ENCODE measurements at places on chromosomes 12 and 14. TPM values are rescaled to one million over a fixed set of nuclear protein-coding genes. Genes with fewer than 3 reads are reported as not detected.

DNA sequence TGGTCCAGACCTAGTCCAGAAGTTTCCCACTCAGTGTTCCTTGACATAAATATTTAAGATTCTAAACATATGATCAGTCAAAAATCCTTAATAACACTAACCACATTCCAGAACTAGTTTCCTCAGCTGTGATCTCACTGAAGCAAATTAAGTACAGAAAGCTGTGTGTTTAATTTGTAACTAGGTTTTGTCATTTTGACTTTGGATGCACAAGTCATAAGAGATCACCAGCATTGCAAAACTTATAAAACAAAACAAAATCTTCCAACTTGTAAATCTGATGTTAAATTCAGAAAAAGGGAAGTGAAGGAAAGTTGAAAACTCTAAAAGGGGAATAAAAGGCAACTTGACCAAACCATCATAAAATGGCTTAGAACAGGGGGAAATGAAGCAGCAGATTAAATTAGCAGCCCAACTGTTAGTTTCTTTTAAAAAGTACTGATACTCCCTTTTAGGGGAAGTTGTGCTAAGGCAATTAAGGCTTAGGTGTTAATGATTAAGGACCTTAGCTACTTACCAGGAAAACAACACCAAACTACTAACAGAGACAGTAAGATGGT lies 56.6 kb downstream of the SH2B3 start:
- H3K4me3 ChIP-seq: no peak overlapping the region
- H3K27me3 ChIP-seq: no peaks in the 10 kb centered on the region
- DNase-seq: no peak
- H3K4me1 ChIP-seq: no peaks in the 10 kb centered on the region

DNA sequence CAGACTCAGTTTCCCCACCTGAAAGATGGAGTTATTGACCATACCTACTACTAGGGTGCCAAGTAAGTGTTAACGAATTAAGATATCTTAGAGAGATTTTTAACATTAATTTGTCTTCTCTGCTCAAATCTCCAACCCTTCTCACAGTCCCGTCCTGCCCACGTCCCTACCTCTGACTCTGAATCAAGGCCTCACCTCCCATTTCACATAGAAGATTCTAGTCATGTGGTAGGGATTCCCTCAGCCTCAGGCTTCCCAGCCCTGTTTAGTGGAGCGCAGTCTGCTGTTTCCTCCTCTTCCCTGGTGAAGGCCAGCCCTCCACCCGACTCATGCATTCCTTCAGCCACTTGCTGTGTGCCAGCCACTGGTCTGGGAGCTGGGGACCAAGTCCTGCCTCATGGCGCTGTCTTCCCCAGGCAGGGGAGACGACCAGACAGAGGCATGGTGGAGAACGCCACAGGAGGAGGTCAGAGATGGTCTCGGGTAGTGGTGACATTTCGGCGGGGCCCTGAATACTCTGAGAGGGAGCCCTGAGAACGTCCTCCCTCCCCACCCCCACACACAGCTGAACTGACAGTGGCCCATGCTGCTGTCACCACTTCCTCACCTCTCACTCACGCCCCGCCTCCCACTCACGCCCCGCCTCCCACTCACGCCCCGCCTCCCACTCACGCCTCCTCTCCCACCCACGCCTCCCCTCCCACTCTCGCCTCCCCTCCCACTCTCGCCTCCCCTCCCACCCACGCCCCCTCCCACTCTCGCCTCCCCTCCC lies 38.8 kb downstream of the TMEM63C start:
- H3K27ac ChIP-seq: no peak overlapping the region
- no peaks in the 10 kb centered on the region for H3K36me3 ChIP-seq
- peaks cover 22% of the 10 kb centered on the region for H3K4me1 ChIP-seq
- H3K27me3 ChIP-seq: no peaks in the 10 kb centered on the region

GRCh38 chr14:97021571-97022168 lies 224.5 kb downstream of the VRK1 start:
- DNase-seq: no peak
- no peaks in the 10 kb centered on the region for H3K36me3 ChIP-seq
- no peak overlapping the region for H3K4me3 ChIP-seq
- peaks cover 15% of the 10 kb centered on the region for H3K27me3 ChIP-seq

GRCh38 chr14:69008421-69008884 lies 29.4 kb upstream of the ACTN1 start:
- H3K36me3 ChIP-seq: no peaks in the 10 kb centered on the region
- no peak for DNase-seq
- peaks cover 7% of the 10 kb centered on the region for H3K4me1 ChIP-seq
- H3K4me3 ChIP-seq: no peak overlapping the region
- H3K27me3 ChIP-seq: no peaks in the 10 kb centered on the region

- peaks cover 4% of the 10 kb centered on the region for H3K4me1 ChIP-seq
- H3K27ac ChIP-seq: no peak overlapping the region
- DNase-seq: no peak
- H3K4me3 ChIP-seq: no peak overlapping the region
These were observed 22.1 kb upstream of the SERPINA4 start for GRCh38 chr14:94539181-94539580.

GRCh38 chr14:100669468-100669867 lies 57.2 kb upstream of the DLK1 start:
- H3K27ac ChIP-seq: no peak overlapping the region
- no peaks in the 10 kb centered on the region for H3K27me3 ChIP-seq

- H3K4me1 ChIP-seq: no peaks in the 10 kb centered on the region
- H3K27ac ChIP-seq: no peak overlapping the region
- peaks cover 20% of the 10 kb centered on the region for H3K36me3 ChIP-seq
- no peak for DNase-seq
These were observed 29.8 kb downstream of the SCFD1 start for GRCh38 chr14:30651937-30652336.

TRIM9 gene
- total RNA-seq: 1.3 TPM

DNA sequence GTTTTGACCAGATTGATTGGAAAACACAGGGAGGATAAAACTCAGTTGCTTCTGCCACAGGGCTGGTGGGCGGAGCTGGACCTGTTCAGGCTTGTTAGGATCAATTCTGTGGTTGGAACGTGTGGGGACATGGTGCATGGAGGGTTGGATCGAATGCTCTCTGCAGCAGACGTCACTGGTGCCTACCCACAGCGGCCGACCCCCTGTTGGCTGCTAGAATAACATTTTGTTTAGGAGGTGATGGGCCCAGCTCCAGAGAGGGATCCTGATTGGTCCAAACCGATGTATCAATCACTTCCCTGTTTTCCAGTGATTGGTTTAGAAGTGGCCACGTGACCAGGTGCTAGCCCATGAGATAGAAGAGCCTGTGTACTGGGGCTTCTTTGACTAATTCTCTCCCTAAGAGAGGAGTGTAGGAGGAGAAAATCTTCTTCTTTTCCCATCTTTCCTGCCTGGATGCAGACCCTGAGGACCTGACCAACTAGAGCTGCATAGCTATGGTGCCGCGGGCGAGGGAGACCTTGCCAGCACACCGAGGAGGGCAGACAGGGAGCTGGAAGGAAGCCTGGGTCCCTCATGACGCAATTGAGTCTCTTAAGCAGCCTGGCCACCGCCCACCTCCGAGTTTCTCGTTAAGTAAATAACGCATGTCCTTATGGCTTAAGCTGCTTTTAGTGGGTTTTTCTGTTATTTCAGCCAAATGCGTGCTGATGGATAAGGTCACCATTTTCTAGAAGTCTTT lies 163.5 kb downstream of the AACS start:
- H3K4me3 ChIP-seq: no peak overlapping the region
- H3K36me3 ChIP-seq: no peaks in the 10 kb centered on the region
- DNase-seq: no peak
- H3K27ac ChIP-seq: no peak overlapping the region
- H3K27me3 ChIP-seq: no peaks in the 10 kb centered on the region

DNA sequence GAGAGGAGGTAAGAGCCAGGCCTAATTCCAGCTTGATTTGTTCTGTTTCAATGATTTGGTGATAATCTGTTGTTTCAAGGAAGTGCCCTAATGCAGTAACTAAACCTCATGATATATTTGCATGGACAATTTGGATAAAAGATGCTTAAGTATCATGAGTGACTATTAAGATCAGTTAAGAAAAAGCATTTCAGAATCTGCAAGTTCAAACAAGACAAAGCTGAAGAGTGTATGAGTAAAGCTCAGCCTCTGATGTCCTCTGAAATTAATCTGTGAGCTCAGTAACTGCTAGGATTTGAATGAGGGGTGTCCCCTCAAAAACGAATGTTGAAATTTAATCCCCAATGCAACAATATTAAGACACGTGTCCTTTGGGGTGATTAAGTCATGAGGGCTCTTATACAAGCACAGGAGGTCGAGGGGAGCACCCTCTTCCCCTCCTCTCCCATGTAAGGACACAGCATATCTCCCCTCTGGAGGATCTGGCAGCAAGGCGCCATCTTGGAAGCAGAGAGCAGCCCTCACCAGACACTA lies 949.2 kb downstream of the GALC start:
- no peaks in the 10 kb centered on the region for H3K4me1 ChIP-seq
- no peaks in the 10 kb centered on the region for H3K27me3 ChIP-seq
- no peak overlapping the region for H3K27ac ChIP-seq

DNA sequence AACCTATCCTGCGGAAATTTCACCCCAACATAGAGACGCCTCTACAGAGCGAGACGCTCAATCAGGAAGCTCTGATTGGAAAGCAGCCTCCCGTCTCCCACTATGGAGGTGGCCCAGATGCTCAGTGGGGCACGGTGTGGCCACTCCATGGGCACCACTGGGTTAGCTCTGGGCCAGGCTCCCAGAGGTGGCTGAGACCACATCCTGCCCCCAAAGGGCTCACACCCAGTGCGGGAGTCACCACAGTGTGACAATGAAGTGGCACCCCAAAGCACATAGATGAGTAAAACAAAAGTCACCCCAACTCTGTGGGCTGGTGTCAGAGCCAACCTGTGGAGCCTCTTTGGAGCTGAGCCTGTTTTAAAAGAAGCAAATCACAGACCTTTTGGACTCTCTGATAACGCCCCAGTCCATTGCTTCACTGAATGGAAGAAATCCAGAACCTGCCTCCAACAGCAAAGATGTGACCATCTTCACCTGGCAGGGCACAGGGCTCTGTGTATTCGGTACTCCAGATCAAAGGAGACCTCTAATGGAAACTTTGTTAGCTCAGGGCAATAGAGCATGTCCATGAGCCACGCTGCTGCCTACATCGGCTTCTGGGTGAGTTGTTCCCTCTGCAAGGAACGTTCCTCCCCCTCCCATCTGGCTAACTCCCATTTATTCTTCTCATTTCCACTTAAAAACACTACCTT lies 19.6 kb downstream of the CLMN start:
- no peaks in the 10 kb centered on the region for H3K36me3 ChIP-seq
- no peak overlapping the region for H3K27ac ChIP-seq
- DNase-seq: no peak
- no peak overlapping the region for H3K4me3 ChIP-seq

DNA sequence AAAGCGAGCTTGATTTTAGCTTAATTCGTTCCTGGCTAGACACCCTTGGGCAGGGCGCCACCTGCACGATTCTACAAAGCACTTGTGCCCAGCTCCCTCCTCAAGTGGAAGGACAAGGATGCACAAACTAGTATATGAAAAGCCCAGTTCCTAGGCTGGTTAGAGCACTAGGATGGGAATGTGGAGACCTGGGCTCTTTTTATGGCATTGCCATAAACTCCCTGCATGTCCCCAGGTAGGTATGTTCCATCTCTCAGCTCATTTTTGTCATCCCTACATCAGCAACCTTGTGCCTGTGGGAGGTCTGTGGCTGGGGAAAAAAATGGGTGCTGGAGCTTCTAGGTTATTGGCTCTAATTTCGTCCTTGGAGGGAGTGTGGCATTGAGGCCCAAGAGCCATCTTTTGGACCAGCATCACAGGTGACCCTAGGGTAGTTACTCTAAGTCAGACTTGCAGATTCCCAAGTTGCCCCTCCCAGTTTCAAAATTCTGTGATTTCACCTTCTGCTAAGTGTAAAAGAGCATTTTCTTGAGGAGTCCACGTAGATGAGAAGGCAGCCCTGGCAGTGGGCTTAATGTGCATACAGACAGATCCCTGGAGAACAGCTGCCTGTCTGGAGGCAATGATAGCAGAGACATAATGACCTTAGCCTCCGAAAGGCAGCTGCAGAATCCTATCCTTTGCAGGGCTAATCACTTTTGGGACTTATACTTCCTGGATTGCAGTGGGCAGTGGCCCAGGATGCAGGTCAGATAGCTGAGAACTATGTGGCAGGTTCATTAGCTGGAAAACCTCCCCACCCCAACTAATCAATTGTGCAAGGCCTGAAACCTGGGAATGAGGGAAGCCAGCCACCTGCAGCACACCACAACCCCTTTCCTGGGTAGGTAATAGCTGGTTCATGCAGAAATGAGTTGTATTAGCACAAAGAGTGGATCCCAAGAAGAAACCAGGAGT lies 47.6 kb upstream of the BDKRB2 start:
- no peak overlapping the region for H3K27ac ChIP-seq
- no peaks in the 10 kb centered on the region for H3K27me3 ChIP-seq
- no peaks in the 10 kb centered on the region for H3K36me3 ChIP-seq
- no peak for DNase-seq
- no peak overlapping the region for H3K4me3 ChIP-seq

- H3K27ac ChIP-seq: no peak overlapping the region
- H3K4me1 ChIP-seq: no peaks in the 10 kb centered on the region
- H3K36me3 ChIP-seq: no peaks in the 10 kb centered on the region
These were observed 240.5 kb upstream of the KRR1 start for GRCh38 chr12:75751769-75752471.
